ENCODE measurements at places on chromosomes 16 and 17.

GRCh38 chr16:89548344-89549006, 12.0 kb upstream of the RPL13 start:
- no peak for DNase-seq

DNA sequence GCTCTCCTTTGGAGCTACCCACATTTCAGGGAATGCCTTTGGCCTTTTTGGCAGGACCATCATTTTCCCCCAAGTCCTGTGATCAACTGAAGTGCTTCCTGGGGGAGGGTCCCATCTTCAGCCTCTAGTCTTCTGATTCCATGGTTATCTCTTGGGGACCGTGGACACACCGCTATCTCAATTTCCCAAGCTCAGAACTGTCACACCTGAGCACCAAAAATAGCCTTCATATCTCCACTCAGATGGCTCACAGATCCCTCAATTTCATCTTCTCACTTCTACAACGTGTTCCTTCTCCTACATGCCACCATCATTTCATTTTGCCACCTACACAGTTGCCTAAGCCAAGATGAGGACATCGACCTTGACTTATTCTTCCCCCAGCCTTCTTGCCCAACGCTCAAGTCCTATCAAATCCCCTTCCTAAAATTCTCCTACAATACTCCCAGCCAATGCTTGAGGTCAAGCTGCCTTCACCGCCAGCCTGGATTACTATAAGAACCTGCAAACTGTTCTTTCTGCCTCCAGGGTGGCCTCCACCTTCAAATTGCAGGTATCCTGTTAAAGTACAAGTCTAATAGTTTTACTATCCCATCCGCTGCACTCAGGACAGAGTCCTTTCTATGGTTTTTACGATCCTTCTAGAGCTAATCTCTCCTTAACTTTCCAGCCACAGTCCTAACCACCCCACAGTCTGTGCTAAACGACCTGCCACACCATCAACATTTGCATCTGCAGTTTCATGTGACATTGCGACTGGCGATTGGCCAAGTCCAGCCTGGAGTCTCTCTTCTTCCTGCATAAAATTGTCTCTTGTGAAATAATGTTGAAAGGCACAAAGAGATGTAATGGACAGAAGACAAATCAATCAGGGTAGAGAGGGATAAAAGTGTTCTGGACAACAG, 6.2 kb downstream of the ATP6V0D1 start:
- no peak for DNase-seq

- DNase-seq = no peak
Observed at GRCh38 chr17:18992454-18993130, 12.0 kb downstream of the FAM83G start.

GRCh38 chr17:78343187-78343542, 16.7 kb downstream of the SOCS3 start:
- DNase-seq = no peak

DNA sequence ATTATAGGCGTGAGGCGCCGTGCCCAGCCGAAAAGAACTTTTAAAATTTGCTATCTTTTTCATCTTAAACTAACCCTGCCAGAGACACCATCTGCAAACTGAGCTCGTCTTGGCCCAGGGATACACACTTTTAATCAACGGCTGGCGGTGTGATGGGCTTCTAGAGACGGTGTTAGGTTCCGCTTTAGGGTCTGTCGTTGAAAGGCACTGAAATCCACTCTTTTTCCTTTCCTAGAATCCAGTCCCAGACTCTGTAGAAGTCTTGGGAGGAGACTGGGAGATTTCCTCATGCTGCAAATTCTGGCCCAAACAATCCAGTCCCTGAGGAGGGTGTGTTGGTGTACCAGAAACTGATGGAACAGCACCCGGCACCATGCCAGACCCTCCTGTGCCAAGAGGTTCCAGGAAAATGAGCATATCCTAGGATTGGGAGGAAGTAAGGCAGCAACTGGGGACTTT, 52.0 kb upstream of the TEX2 start:
- DNase-seq = no peak

DNA sequence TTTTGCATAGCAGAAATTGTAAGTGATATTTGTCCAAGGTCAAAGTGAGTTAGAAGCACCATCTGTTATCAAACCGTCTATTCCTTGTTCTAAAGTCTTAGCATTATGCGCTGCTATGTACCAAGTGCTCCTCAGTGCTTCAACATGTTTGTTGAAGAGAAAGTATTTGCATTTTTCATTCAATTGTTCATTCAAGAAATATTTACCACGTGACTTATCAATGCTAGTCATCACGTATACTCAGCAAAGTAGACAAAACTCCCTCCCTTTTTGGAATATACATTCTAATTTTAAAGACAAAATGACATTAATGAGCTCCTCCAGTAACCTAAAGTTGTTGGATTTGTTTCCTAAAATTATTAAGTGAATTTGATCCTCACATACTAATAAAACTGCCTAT, 388.0 kb upstream of the CDH8 start:
- no peak for DNase-seq

- DNase-seq = peak; percentile 2
Observed at GRCh38 chr16:27102701-27103575, 36.2 kb downstream of the C16orf82 start.

DNA sequence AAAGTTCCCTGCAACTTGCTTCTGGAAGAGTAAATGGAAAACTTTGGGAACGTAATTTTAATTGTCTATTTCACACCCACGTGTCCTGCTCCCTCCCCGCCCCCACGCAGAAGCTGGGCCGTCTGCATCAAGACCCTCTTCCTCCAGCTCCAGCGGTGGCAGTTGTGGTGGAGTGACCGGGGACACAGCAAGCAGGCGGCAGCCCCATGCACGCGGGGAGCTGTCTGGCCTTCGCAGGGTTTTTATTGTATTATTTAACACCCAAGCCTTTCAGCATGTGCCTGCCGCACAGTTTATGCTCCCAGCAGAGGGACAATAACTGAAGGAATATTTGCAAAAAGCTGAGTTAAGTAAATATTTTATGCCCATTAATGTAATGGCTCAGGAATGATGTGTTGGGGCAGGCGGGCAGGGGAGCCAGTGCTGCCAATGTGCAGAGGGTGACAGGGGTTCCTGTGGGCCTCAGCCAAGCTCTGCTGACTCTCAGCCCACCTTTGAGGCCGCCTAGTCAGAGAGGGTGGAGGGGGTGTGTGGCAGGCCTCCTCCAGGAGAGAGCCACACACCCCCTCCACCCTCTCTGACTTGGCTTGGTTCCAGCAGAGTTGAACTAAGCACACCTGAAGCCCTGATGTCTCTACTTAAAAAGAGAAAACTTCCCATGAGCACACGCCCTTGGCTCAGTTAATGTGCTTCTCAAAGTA, 32.4 kb upstream of the ENPP7 start:
- no peak for DNase-seq

DNA sequence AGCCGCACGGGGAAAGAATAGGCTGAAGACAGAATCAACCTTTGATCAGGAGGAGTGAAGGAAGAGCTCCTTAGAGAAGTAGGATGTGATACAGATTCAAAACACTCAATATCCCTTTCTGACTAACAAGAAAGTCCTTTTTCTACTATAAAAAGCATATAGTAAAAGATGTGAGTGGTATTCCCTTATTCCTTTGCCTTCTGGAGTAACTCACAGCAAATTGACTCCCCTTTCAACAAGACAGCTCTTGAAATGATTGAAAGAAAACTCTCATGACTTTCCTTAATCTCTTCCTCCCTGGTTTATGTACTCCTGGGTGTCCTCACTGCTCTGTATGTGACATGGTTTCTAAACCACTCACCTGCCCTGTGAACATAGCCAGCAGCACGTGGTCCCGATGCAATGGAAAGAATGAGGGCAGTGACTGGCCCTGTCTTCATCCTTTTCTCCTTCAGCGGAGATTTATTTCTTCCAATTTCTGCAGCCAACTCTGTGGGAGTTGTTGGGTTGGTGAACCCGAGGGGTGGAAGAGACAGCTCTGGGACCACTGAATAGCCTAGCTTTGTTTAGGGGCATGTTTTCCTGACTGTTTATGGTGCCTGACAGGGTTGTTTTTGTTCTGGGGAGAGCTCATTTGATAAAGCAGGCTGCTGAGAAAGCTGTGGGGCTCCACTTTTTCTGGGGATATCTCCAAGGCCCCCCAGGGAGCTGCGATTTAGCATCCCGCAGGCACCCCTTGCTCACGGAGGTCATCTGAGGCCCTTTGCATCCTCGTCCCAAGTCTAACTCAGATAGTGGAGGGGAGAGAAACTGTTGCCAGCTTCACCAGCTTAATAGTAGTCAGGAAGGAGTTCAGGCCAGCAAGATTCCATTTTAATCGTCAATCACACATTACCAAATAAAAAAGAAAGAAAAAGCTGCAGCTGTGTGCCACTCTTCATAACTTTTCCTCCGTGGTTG, 46.7 kb downstream of the MAP2K6 start:
- no peak for DNase-seq

GRCh38 chr17:80429356-80430275, 14.6 kb downstream of the ENDOV start:
- no peak for DNase-seq

- no peak for DNase-seq
Observed at GRCh38 chr16:11403534-11403795, 58.2 kb downstream of the RMI2 start.
